ENCODE measurements at places on chromosomes 5 and 9. TPM values are rescaled to one million over a fixed set of nuclear protein-coding genes. Genes with fewer than 3 reads are reported as not detected.

Gene CCL21
- 1.5 TPM for total RNA-seq

Gene CAAP1
- 10.5 TPM for total RNA-seq

Gene SHROOM1
- total RNA-seq, result 3.8 TPM

GRCh38 chr5:122880749-122881148 is 35.3 kb downstream of the SNX24 start:
- no peaks in the 10 kb centered on the region for H3K27me3 ChIP-seq
- H3K36me3 ChIP-seq, result no peaks in the 10 kb centered on the region
- peaks cover 1% of the 10 kb centered on the region for H3K4me1 ChIP-seq
- no peak for DNase-seq
- H3K4me3 ChIP-seq, result no peak overlapping the region
